Breast epithelium (tissue), 4 donors: ENCODE measurements at places on chromosomes 7 and 10. TPM values are rescaled to one million over a fixed set of nuclear protein-coding genes. Genes with fewer than 3 reads are reported as not detected.

The LOXL4 gene
- 6.9 TPM for total RNA-seq

- peaks cover 50% of the 10 kb centered on the region for H3K4me1 ChIP-seq
- DNase-seq = no peak
- no peak overlapping the region for H3K4me3 ChIP-seq
- no peaks in the 10 kb centered on the region for H3K27me3 ChIP-seq
These were observed 12.7 kb downstream of the ZMIZ1 start for GRCh38 chr10:79081353-79082034.

DNA sequence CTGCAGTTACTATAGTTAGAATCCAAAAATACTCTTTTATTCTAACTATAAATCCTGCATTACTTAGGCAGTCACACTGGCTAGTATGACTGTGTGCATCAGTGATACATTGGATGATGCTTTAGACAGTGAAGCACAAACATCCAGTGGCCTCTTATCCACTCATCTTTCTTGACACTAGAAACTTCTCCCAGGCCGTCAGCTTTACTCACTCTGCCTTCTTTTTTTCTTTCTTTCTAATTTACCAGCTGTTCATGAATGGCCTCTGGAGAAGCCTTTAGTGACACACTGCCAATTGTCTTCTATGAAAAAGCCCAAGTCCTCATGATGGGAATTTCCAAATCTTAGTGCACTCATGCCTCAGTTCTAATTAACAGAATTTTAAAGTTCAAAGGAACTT lies 26.2 kb upstream of the C10orf90 start:
- no peak overlapping the region for H3K27ac ChIP-seq
- no peak for DNase-seq
- no peak overlapping the region for H3K4me3 ChIP-seq
- no peaks in the 10 kb centered on the region for H3K27me3 ChIP-seq
- no peaks in the 10 kb centered on the region for H3K4me1 ChIP-seq
- H3K36me3 ChIP-seq = no peaks in the 10 kb centered on the region

DNA sequence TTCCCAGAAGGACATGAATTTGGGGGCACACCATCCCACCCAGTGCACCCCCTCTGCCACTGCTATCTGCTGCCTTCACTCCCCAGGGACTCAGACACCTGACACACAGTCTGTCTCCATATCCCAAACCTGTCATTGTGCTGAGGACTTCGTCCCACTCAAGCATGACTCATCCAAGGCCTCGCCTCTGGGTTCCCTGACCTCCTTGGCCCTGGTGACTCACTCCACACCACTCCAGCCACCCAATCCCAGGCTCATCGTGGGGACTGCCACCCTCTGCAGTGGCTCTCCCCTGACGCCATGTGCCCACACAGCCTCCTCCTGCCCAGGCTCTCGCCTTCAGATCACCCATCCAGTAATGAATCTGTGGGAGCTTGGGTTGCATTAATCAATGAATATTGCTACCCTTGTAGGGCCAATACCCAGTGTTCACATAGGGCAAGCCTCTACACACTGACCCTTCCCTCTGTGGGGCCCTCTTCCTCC lies 6.6 kb upstream of the INSIG1 start:
- no peaks in the 10 kb centered on the region for H3K36me3 ChIP-seq
- H3K27me3 ChIP-seq = no peaks in the 10 kb centered on the region
- no peak overlapping the region for H3K27ac ChIP-seq
- no peaks in the 10 kb centered on the region for H3K4me1 ChIP-seq
